ENCODE measurements at places on chromosomes 12 and 14.

GRCh38 chr12:67025543-67026114 is 243.5 kb upstream of the CAND1 start:
- DNase-seq: no peak

- DNase-seq: peak; percentile 20
These were observed 90.0 kb downstream of the RIN3 start for GRCh38 chr14:92603309-92604242.

DNA sequence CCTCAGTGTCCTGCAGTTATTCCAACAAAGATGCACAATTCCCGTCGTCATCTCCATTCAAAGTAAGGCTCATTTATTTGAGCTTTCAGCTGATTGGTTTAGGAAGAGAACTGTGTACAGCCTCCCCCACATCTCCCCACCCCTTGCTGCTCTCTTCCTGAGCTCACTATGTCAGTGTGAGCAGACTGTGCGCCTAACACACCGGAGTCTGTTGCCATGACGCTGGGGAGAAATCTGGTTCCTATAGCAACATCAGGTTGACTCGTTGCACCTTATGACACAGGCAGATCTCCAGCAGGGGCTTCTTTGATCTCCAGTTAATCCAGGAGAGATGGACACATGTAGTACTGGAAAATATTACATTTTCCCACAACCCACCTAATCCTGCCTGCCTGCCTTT is 319.4 kb downstream of the CACNA1C start:
- DNase-seq: peak; percentile 34

- DNase-seq: no peak
These were observed 10.0 kb downstream of the EML1 start for GRCh38 chr14:99803106-99803775.

DNA sequence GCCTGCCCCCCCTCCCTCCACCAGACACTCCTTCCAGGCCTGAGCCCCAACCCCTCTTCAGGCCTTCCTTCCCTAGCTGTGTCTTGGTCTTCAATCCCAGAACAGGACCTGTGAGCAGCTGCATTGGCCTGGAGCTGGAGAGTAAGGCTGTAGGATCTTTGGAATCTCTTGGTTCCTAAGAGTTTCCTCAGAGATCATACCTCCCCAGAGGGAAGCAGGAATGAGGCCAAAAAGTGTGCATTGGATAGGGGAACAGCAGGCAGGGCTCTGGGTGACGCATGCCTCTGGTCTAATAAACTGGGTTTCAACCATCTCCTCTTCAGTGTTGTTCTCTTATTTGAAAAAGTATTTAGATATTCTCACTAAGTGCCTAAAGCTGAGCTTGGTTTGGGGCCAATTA is 1.8 kb upstream of the SMARCD1 start:
- no peak for DNase-seq

DNA sequence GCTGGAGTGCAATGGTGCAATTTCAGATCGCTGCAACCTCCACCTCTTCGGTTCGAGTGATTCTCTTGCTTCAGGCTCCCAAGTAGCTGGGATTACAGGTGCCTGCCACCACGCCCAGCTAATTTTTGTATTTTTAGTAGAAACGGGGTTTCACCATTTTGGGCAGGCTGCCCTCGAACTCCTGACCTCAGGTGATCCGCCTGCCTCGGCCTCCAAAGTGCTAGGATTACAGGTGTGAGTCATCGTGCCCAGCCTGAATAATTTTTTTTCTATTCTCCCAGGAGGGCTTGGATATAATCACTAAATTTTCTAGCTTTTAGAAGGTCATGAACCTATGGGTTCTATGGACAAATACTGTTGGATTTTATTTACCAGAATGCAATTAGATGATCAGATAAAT is 44.7 kb upstream of the GNPNAT1 start:
- DNase-seq: no peak

GRCh38 chr14:52124791-52125684 is 56.2 kb upstream of the NID2 start:
- peak; percentile 13 for DNase-seq

DNA sequence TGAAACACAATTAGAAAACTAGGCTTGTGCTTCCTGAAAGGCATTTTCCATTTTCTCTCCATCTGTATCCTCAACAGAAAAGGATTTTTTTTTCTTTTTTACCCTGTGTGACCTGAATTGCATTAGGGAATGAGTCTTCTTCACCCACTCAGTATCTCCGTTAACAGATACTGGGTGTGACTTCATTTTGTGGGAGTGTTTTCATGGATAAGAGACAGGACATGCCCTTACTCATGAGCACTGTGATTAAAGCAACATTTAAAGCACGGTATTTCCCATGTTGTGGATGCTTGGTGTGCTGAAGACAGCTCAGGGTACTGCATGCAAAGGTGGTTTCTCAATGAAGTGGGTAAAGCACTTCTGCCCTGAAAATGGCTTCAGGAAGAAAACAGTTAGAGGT is 1397.3 kb upstream of the TMEM132C start:
- DNase-seq: no peak

DNA sequence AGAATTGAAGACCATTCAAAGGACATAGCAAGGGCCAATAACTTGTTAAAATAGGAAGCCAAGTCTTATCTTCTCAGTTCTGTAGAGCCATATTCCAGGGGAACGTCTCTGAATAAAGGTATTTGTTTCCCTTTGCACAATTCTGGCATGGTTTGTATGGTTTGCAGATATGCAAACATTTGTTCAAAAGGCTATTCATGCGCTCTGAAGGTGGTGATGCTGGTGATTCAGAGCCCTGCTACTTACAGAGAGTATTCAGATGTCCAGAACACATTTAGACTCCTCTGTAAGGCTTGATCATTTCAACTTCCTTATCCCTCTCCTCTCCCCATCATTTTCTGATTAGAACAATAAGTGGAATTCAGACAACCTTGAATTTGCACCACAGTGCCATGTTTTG is 35.9 kb downstream of the SLC4A8 start:
- DNase-seq: no peak

GRCh38 chr14:66708267-66708666 is 200.3 kb downstream of the GPHN start:
- no peak for DNase-seq

- no peak for DNase-seq
These were observed 175.2 kb downstream of the PAWR start for GRCh38 chr12:79515530-79515935.

- no peak for DNase-seq
These were observed 61.6 kb downstream of the PLEKHA5 start for GRCh38 chr12:19191089-19191488.

- no peak for DNase-seq
These were observed 924.1 kb upstream of the TMEM132C start for GRCh38 chr12:127342861-127343260.

GRCh38 chr12:2382370-2383155 is 329.8 kb downstream of the CACNA1C start:
- peak; percentile 40 for DNase-seq

DNA sequence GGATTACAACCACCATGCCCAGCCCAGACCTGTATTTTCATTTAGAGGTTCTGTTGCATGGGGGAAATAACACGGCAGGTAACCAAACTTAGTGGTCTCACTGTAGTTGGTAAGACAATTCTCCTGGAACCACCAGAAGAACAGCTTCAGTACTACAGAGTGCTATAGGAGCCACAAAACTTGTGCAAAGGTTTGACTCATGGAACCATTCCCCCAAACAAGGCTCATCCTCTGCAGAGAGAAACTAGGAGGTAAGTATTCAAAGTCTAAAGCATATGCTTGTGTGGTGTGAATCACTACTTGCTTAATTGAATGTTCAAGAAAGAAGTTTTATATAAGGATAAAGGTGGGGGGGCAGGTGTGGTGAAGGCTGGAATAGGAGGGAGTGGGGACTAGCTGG is 58.7 kb downstream of the GNS start:
- DNase-seq: no peak

DNA sequence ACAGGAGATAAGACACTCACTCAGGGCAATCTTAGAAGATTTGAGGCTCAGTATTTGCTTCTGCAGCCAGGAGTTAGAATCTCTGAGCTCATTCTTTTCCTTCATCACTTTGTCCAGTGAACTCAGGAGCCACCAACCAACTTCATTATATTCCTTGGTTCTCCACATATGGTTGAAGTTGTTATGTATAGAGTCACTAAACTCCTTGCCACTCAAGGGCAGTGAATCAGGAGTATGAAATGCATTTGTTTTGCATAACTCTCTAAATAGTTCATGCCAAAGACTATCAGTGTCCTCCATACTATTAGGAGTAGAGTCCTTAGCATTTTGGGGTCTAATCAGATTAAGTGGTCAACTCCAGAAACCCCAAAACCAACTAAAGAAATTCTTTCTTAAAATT is 150.6 kb downstream of the CCDC59 start:
- DNase-seq: no peak

GRCh38 chr12:75212072-75212471 is 2.4 kb upstream of the KCNC2 start:
- DNase-seq: no peak

DNA sequence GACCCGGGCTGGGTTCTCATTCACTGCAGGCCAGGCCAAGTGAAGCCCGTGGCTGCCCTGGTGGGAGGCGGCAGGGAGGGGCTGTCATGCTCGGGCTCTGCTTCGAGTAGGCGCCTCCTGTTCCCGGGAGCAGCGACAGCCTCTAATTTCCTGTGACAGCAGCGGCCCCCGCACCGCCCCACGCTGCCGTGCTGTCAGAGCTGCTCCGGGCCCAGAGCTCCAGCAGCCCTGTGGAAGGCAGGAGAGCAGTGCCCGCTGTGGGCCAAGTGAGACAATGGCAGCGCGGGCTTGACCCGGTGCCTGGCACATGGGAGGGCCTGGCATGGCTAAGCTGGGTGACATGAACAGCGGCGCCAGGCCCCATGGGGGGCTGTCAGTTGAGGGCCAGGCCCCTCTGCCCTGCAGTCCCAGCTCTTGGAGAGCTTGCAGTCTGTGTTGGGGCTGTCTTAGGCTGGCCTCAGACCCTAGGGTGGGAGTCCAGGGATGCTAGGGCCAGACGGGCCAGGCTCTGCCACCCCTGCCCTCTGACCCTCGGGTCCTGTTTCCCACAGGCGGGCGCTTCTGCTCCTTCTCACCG is 5.1 kb downstream of the TRMT61A start:
- no peak for DNase-seq

DNA sequence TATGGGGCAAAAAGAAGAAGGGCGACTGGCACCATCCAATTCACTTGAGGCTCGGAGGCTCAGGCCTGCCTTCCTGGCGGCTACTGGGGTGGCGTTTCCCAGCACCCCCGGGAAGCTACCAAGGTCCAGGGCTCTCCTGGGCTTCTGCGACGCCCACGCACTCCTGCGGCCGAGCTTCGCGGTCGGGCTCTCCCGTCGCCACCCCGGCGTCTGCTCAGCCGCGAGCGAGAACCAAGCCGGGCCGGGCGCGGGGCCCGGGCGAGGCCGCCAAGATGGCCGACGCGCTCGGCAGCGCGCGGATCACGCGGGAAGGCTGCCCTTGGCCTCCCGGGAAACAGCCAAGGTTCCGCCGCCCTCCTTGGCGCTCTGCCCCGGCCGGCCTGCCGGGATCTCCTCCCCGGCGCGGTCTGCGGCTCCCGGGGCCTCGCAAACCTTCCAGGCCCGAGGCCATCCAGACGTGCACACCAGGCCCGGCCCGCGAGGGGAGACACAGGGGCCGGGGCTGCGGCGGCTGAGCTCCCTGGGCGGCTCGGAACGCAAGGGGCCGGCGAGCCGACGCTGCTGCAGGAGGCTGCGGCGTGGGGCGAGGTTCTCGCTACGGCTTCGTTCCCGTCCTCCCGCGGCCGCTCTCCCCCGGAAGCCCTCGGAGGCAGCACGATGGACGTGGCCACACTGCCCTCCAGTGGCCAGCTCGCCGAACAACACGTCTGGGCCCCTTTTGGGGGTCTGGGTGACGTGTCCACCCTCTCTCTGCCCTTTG is 23.5 kb upstream of the ZFP36L1 start:
- DNase-seq: peak; percentile 88

DNA sequence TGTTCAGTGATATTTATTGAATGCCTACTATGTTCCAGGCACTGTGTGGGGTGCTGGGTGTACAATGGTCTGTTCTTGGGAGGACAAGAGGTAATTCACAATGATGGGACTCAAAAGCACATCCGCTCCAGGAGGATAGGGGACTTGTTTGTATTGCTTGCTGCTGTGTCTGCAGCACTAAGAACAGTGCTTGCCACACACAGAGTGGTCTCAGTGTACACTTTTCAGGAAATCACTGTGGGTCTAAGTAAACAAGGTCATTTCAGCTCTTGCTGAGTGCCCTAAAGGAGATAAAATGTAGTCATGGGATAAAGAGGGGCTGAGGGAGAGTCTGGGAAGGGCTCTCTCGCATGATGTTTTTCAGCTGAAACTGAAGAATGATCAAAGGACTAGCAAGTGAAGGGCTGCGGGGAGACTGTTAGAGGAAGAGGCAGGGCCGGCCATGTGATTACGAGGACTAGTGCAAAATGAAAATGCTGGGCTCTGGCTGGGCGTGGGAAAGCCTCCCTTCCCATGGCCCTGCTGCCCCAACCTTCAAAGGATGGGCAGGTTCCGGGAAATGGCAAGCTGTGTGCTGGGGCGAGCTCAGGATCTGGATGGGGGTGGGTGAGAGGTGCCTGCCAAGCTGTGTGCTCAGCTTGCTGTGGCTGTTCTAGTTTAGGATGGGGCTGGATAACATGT is 39.1 kb downstream of the ADCK1 start:
- DNase-seq: peak; percentile 85

DNA sequence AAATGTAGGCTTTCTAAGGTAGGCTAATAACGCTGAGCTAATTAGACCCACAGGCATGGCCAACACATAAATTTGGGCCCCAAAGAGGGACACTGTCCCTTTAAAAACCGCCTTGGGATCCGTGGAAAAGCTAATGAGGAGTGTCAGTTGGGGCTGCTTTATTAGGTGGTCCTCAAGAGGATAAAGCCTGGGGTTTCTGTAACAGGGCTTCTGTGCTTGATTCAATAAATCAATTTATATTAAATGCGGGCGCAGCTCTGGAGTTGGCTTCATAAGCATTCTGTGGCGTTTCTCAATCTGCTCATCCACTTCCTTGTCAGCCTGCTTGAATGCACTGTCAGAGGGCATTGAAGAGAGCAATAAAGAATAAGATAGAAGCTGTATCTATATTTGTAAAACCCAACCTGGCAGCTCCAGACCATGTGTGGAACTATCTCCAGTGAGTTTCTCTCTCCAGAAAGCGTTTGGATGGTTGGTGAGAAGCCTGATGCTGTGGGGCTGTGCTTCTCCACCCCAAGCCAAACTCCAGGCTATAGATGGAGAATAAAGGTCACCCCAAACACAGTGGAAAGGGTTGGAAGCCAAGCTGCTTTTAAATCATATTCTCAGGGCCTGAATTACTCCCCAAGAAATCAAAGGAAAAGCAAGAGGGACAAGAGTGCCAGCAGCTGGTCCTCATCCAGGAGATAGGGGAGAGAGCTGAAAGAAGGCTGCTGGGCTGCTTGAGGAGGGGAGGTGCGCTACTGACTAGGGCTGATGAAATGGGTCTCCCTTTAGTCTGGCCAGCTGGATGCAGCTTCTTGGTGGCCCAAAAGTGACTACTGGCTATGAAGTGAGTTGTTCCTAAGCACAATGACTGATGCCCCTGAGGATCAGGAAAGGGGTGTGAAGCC is 222.0 kb downstream of the PPM1H start:
- DNase-seq: no peak

- DNase-seq: no peak
These were observed 73.9 kb upstream of the EVL start for GRCh38 chr14:99991331-99991730.

GRCh38 chr12:102281231-102281630 is 83.6 kb upstream of the PMCH start:
- no peak for DNase-seq

- no peak for DNase-seq
These were observed 1.2 kb downstream of the CDKL1 start for GRCh38 chr14:50395448-50395847.
